Cortex of kidney (tissue), 1 donor: ENCODE measurements at places on chromosomes 5 and 9.

DNA sequence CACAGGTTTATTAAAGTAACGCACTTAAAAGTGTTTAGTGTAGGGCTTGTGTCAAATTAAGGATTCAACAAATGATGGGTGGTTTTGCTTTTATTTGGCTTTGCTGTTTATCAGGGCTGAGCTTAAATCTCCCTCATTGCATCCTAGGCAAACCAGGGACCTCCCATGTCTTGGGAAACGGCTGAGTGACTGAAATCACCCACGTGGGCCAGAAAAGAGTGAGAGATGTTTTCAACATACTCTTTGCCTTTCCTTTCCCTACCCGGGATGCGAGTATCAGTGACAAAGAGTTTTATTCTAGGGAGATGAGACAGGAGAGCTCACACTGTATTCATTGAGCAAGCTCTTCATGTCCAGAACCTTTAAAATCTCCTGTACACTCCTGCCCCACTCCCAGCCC is 23.3 kb downstream of the KCNMB1 start:
- no peak for DNase-seq

GRCh38 chr5:154366353-154366752 is 79.4 kb upstream of the SAP30L start:
- no peak for DNase-seq

DNA sequence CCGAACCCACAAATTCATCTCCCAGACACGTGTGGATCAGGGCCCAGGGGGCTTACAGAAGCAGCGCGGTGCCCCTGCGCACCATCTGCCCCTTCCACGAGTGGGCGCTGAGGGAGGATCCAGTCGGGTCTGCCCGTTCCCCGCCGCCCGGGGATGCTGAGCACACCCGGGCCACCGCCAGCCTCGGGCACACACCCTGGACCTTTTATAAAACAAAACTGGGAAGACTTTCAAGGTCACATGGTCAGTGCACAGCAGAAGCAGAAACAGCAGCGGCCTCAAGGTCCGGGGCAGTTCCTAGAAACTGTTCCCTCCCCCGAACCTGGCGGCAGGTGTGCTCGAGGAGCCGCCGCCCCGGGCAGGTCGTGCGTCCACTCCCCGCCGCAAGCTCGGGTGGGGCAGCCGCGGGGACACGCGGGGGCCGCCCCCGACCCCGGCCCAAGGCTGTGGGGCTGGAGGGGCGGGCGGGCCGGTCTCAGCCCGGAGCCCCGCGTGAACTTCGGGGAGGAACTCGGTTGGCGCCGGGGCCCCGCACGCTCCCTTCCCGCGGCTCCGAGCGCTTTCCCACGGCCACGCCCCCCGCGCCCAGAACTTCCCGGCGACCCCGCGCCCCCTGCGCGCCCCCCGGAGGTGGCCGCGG is 633 bp upstream of the PPP1R26 start:
- DNase-seq = no peak

DNA sequence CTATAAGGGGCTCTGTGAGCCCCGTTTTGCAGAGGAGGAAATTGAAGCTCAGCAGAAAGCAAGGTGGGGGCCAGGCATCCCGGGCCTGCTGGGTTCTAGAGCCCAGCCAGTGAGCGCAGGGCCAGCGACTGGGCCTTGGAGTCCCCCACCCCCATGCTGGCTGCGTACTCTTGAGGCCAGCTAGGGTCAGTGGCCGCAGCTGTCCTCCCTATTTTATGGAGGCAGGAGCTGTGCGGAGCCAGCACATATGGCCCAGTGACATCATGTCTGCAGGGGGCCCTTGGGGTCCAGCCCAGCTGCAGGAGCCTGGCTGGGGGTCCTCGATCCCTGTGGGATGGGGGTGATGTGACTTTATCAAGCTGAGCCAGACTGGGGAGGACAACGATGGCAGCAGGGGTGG is 71.3 kb downstream of the HMCN2 start:
- DNase-seq = no peak

DNA sequence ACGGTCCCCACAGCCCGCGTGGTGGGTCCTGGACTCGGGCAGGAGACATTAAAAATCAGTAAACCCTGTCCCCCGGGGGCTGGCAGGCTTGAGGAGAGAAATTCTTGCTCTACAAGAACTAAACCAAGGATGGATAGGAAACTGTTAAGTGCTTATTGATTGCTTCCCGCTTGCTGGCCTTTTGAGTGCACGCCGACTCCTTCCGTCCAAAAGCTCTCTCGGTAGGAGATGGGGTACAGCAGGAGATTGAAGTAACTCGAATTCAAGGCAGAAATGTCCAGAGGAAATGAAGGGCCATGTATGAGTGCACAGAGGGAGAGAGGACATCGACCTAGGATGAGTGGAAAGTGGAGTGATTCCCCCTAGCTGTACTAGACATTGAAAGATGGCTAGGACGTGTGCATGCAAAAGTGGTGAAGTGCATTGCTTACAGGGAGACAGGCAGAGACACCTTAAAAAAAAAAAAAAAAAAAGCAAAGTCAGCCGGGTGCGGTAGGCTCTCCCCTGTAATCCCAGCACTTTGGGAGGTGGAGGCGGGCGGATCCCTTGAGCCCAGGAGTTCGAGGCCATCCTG is 923 bp downstream of the RECK start:
- no peak for DNase-seq

- no peak for DNase-seq
These were observed 916 bp downstream of the TOR1A start for GRCh38 chr9:129822898-129823541.

GRCh38 chr5:133814152-133814551 is 154.3 kb downstream of the C5orf15 start:
- DNase-seq = no peak

DNA sequence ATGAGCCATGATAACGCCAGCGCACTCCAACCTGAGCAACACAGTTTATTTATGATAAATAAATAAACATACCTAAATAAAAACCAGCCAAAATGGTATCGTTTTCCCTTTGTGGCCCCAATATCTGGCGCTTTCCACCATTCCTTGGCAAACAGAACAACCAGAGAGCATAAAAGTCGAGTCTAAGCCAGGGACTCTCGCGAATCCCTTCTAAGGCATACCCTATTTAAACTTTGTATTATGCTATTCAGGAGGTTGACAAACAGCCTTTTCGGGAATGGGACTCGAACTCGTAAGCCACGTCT is 386 bp upstream of the MATR3 start:
- DNase-seq = no peak

GRCh38 chr9:11319538-11319937 is 706.7 kb upstream of the PTPRD start:
- no peak for DNase-seq

GRCh38 chr5:1095990-1096363 is 15.9 kb downstream of the SLC12A7 start:
- DNase-seq = no peak

DNA sequence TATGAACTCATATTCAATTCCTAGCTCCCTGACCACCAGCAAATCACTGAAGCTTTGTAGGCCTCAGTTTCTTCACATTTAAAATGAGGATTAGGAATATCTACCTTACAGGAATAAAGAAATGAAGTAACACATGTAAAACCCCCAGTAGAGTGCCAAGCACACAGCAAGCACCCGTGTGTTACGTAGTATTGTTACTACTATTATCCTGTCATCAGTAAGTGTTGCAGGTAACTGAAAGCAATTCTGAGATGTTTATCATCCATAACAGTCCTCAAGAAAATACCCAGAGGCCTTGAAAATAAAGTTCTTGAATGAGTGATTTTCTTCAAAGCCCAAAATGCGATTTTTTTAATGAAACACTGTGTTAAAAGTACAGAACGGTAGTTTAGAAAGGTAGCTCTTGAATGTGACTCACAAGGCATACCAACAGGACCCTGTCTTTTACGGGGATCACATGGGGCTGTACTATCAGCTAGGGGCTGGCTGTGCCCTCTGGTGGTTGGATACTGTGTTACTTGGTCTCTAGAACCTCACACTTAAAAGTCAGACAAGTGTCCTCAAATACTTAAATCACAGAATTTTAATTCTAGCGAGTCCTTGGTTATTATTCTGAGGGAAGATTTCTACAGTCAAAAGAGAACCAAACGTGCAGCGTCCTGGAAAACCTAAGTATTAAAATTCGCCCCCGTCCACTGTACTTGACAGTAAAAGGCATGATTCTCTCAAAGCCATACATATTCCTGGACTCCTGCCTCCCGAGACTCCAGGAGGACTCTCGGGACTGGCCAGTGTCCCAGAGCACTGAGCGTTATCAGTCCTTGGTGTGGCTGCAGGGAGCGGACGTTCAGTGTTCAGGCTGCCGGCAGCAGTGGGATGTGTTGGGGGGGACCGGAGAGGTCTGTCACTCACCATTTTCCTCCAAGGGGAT is 725 bp downstream of the NDUFB6 start:
- no peak for DNase-seq

- no peak for DNase-seq
These were observed 1877.3 kb upstream of the ACO1 start for GRCh38 chr9:30507166-30507565.

GRCh38 chr9:93247099-93247865 is 63.3 kb downstream of the WNK2 start:
- no peak for DNase-seq

DNA sequence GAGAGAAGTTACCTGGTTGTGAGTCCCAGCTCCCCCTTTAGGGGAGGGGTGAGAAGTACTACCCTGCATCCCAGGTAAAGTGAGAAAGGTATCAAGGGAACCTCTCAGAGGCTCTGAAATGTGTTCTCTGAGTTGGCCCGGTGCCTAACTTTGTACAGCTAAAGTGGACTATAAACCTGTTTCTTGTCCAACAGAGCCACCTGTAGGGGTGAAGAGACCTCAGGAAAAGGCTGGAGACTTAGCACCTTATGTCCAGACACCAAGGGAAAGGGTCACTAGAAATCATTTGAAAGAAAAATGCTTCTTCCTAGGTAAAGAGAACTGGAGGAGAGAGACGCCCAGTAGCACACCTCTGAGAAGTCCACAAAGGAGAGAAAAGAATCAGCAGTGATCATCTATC is 108.3 kb upstream of the KIF2A start:
- no peak for DNase-seq

GRCh38 chr5:83256091-83256780 is 178.9 kb downstream of the XRCC4 start:
- no peak for DNase-seq

DNA sequence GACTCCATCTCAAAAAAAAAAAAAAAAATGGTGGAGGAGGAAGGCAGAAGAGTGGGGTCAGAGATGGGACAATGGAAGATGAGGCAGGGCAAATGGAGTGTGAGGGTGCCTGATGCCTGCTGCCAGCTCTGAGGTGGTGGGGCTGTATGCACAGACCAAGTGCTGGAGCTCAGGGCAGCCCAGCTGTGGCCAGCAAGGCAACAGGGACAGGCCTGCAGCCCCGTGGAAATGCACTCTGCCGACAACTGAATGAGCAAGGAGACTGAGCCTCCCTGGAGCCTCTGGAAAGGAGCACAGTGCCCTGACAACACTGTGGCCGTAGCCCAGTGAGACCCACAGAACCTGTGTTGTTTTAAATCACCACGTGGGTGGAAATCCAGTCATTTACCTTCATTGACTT is 22.9 kb upstream of the SMIM32 start:
- DNase-seq = no peak

DNA sequence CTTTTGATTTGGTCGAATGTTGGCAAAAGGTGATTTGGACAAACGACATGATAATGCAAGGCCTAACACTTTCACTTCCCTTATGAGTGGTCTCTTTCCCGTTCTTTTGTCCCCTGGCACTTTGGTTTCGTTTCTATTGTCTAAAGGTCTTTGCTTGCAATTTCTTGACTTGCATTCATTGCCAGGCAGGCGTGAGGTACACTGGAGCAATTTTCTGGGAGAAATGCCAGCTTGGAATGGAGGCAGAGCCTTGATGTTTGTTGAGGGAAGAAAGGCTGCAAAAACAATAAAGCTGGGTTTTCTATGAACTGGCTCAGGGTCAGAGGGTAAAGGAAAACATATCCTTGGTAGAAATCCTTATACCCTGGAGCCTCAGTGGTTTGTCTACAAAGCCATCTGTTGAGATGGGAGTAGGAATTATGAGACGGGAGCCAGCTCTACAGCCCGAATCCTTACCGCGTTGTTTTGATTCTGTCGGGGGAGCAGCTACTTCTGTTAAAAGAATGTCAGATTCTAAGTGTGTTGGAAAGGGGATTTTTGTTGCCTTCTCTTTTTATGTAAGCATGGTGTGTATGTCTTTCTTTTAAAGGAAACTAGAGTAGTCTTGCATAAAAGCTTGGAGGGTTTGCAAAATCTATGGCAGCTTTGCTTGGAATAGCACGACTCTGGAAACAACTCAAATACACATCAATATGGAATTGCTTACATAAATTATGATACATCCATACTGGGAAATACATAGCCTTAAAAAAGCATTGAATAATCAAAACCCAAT is 158.9 kb downstream of the RMI1 start:
- DNase-seq = no peak

DNA sequence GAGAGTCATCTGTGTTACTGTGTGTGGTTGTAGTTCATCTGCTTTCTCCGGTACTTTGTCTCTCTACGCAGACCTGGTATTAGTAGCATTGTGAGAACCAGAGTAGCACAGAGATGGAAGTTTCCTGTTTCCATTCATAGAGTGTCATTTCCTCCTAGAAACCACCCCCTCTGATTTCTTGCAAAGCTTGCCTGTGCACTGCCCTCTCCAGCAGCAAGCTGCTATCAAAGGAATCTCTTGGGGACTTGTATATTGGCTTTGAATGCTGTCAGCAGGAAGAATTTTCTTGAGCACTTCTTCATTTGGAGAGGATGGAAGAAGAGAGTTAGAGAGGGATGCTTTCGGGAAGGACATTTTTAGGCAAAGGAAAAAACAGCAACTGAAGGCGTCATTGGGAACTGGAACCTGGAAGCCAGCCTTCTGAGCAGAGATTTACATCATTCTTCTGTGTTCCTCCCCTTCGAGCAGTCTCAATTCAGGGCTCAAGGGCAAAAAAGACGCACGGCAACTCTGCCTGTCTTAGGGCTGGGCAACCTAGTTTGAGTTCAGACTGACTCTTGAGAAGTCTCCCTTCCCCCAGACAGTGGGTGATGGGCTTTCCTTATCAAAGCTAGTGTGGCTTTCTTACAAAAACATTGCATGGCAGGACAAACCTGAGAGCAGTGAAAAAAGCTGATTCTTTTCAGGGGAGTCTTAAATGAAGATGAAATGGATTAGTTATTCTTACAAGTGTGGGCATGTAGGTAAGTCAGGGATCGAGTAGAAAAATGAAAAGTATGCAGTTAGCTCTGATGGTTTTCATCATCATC is 226.3 kb downstream of the AOPEP start:
- no peak for DNase-seq

GRCh38 chr9:97518909-97519307 is 17.4 kb downstream of the TMOD1 start:
- DNase-seq = no peak

DNA sequence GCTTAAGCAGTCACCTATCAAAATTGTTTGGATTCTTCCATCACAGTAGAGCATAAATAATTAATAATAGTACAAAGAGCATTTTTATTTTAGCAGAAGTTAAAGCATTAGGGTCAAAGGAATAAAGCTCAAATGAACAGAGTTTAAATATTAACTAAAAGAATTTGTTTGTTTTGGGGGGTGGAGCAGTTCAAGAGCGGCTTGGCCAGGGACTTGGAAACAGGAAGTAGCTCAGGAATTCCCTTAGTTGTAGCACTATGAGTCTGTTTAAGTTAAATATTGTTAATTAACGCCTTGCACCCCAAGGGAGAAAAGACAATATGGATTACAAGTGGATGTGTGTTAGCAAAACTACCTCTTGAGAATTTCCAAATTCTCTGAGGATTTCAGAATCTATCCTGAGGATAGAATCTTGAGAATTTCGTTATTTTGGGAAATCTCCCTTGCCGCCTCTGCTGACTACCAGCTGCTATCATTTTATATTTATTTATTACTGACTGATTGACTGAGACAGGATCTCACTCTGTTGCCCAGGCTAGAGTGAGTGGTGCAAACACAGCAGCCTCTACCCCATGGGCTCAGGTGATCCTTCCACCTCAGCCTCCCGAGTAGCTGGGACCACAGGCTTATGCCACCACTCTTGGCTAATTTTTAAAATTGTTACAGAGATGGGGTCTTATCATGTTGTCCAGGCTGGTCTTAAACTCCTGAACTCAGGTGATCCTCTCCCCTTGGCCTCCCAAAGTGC is 96.7 kb upstream of the CHD1 start:
- no peak for DNase-seq
